ENCODE measurements at places on chromosomes 16 and 17.

GRCh38 chr17:34620458-34620857 is 41.1 kb downstream of the TMEM132E start:
- DNase-seq = no peak

DNA sequence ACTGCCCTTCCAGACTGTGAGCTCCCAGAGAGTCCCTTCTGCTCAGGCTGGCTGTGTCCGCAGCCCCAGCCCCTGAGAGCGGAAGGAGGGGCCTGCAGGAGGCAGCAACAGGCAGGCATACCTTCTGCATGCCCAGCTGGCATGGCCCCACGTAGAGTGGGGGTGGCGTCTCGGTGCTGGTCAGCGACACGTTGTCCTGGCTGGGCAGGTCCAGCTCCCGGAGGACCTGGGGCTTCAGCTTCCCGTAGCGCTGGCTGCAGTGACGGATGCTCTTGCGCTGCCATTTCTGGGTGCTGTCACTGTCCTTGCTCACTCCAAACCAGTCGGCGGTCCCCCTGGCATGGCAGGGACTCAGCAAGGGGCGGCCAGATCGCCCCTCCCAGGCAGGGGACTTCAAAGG is 9.0 kb downstream of the RHBDF1 start:
- DNase-seq = no peak

- DNase-seq = no peak
Observed at GRCh38 chr16:1494129-1494640, 1.0 kb downstream of the TELO2 start.

- DNase-seq = no peak
Observed at GRCh38 chr17:48787828-48788227, 29.2 kb downstream of the TTLL6 start.

DNA sequence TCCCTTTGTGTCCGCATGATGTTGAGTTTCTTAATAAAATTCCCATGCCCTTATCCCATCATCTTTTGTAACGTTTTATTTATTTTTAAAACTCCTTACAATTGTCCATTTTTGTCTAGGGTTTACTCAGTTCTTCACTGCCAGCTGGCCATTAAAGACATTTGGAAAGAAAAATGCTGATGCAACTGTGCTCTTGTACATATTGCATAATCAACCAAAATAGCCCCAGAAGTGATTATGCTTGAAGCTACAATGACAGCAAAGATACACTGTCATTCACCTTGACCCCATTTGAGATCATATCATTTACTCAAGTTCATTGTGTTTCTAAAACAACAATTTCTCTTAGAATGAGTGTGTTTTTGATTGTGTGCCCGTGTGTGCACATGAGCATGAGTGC is 1074.6 kb upstream of the RBFOX1 start:
- no peak for DNase-seq

GRCh38 chr17:10052106-10052813 is 146.1 kb downstream of the GAS7 start:
- no peak for DNase-seq

DNA sequence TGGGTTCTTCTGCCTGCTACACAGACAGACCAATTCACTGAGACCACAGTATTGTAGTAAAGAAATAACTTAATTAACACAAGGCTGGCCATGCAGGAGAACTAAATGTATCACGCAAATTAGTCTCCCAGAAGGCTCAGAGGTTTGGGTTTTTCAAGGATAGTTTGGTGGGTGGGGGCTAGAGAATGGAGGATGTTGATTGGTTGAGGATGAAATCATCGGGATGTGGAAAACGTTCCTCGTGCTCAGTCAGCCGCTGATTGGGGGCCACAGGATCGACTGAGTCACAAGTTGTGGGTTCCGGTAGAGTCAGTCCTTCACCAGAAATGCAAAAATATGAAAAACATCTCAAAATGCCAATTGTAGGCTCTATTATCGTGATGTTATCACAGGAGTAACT is 18.7 kb downstream of the RHOT1 start:
- DNase-seq = no peak
